ENCODE measurements at places on chromosomes 7 and 10. TPM values are rescaled to one million over a fixed set of nuclear protein-coding genes. Genes with fewer than 3 reads are reported as not detected.

DNA sequence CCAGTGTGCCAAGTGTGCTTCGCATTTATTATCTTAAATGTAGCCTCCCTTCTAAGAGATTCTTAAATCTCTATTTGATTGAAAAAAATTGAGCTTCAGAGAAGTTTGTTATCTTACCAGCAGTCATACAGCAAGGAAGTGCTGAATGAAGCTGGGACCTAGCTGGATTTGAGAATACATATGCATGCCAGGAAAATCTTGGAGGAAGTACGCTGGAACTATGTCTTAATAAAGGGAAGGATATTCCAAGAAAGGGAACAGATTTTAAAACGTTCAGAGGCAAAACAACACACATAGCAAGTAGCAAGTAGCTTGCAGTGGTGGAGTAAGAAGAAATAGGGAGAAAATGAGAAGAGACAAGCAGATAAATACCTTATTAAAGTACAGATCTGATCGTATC lies 1.5 kb downstream of the CFAP70 start:
- no peaks in the 10 kb centered on the region for H3K27me3 ChIP-seq
- no peak overlapping the region for H3K27ac ChIP-seq
- DNase-seq: no peak
- no peak overlapping the region for H3K4me3 ChIP-seq
- H3K36me3 ChIP-seq: no peaks in the 10 kb centered on the region

The NODAL gene
- not detected for total RNA-seq

- no peak overlapping the region for H3K4me3 ChIP-seq
- no peak overlapping the region for H3K27ac ChIP-seq
- H3K36me3 ChIP-seq: no peaks in the 10 kb centered on the region
- H3K27me3 ChIP-seq: no peaks in the 10 kb centered on the region
These were observed 105.4 kb upstream of the KMT2E start for GRCh38 chr7:104908636-104909035.

The LRRD1 gene
- 0.16 TPM for total RNA-seq

DNA sequence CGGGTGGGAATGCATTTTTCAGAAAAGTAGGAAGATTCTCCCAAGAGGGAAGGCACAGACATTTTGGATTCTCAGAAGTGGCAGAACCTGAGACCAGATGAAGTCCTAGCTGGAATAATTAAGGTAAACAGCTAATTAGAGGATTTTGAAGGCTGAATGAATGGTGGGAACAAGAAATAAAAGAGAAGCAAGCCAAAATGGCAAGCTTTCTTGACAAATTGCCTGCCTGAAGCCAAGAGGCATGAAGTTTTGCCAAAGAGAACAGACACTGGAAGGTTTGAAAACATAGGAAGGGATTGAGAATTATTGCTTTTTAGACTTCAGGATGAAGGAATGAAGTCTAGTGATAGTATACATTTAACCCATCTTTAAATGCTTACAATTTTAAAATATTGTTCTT lies 115.0 kb upstream of the SEM1 start:
- no peak overlapping the region for H3K27ac ChIP-seq
- H3K4me3 ChIP-seq: no peak overlapping the region
- H3K4me1 ChIP-seq: no peaks in the 10 kb centered on the region

GRCh38 chr10:70192326-70192968 lies 22.1 kb upstream of the SAR1A start:
- H3K27ac ChIP-seq: no peak overlapping the region
- DNase-seq: no peak
- H3K27me3 ChIP-seq: no peaks in the 10 kb centered on the region
- H3K4me3 ChIP-seq: no peak overlapping the region
- H3K4me1 ChIP-seq: no peaks in the 10 kb centered on the region

GRCh38 chr7:44693641-44694313 lies 54.9 kb upstream of the ZMIZ2 start:
- H3K27ac ChIP-seq: no peak overlapping the region
- no peak for DNase-seq
- peaks cover 7% of the 10 kb centered on the region for H3K36me3 ChIP-seq
- no peak overlapping the region for H3K4me3 ChIP-seq
- H3K4me1 ChIP-seq: no peaks in the 10 kb centered on the region

DNA sequence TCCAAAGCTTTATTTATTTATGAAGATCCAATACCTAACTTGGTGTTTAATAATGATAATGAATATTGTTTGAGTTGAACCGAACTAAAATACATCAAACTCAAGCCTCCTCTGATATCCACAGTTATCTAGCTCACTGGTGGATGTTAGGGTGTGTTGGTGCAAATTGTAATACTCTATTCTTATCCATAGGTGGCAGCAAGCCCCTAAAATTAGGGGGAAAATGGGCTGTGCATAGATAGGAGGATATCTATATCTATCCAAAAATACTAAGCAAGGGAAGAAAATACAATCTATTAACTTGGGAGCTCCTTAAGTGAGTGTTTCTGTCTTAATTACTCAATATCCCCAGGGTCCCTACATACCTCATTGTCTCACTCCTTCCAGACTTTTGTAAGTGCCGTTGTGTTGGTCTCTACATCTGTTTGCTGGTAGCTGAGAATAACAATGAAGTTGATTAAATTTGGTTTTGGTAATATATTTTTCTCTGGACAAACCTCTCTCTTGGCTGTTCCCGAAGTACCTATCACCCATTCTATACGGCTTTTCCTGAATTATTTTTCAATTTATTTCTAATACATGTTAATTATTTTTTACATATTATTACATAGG lies 55.0 kb upstream of the VWDE start:
- no peaks in the 10 kb centered on the region for H3K4me1 ChIP-seq
- H3K36me3 ChIP-seq: no peaks in the 10 kb centered on the region
- H3K27ac ChIP-seq: no peak overlapping the region

The CNPY1 gene
- not detected for total RNA-seq

The HOXA13 gene
- total RNA-seq: not detected

GRCh38 chr7:2639181-2639681 lies 7.4 kb downstream of the TTYH3 start:
- no peaks in the 10 kb centered on the region for H3K27me3 ChIP-seq
- peaks cover 11% of the 10 kb centered on the region for H3K4me1 ChIP-seq
- no peak overlapping the region for H3K4me3 ChIP-seq
- peak overlapping the region; percentile 45 for H3K27ac ChIP-seq

Measured in breast epithelium (tissue), 4 donors.